ENCODE measurements at places on chromosomes 7 and 10.

- no peak for DNase-seq
Measured at GRCh38 chr10:16437540-16437894, 707 bp downstream of the PTER start.

- no peak for DNase-seq
Measured at GRCh38 chr7:132059141-132059540, 502.7 kb upstream of the PODXL start.

GRCh38 chr7:99928994-99929729 lies at the start of gene GJC3:
Gene GJC3, minus strand, starts transcription at chr7:99929620. Its CDS starts 0 bp downstream, at chr7:99929620.
- peak; percentile 56 for DNase-seq

GRCh38 chr7:117019786-117020590 lies 66.7 kb downstream of the ST7 start:
- peak; percentile 82 for DNase-seq

- no peak for DNase-seq
Measured at GRCh38 chr10:109203646-109204353, 719.5 kb downstream of the XPNPEP1 start.

- no peak for DNase-seq
Measured at GRCh38 chr7:38147005-38147404, 31.0 kb upstream of the STARD3NL start.

DNA sequence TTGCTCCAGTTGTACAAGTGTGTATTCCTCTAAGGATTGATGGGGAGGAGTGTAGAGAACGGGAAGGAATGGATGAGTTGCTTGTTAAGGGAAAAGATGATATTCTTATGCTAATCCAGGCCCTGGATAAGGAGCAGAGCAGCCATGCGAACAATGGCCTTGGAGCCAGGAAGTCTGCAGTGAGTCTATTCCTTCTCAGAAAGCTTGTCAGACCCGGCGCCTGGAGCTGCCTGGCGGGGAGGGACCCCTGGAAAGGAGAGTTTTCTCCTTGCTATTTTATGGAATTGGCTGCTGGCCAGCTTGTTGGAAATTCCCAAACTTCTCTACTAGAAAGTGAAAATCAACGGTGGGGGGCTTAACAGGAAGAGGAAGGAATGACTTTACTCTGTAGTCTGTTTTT lies 89.1 kb downstream of the MMRN2 start:
- no peak for DNase-seq

DNA sequence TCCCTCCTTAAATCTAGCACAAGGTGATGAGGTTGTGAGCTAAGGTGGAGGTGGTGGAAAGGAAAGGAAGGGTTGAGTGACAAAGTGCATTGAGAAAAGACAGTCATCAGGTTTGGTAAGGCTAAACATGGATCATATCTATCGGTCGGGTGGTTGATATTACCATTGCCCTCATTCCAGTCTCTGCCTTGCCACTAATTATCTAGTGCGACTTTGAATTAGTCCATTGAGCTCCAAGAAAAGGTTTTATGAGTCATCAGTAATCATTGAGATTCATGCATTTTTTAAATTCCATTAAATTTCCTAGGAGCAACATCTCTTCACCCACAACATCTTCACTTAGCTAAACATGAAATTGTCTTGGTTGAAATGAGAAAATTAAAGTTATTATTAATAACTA lies 68.9 kb upstream of the FRMD4A start:
- no peak for DNase-seq
